Omental fat pad (tissue), 4 donors: ENCODE measurements at places on chromosomes 11 and 22. TPM values are rescaled to one million over a fixed set of nuclear protein-coding genes. Genes with fewer than 3 reads are reported as not detected.

DNA sequence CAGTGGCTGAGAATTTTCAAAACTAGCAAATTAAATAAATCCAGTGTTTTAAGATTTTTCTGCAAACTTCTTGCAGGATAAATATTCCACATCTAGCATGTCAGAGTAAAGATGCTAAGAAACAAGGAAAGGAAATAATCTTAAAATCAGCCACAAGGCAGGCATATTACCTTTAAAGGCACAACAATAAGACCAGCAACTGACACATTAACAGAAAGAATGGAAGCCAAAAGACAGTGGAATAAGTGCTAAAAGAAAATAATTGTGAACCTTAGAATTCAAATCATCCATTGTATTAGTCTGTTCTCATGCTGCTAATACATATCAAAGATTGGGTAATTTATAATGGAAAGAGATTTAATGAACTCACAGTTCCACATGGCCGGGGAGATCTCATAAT, 132.4 kb downstream of the FAR1 start:
- DNase-seq: no peak

- no peak for DNase-seq
Observed at GRCh38 chr22:40181323-40181722, 3.6 kb downstream of the TNRC6B start.

- no peak for DNase-seq
Observed at GRCh38 chr11:9754010-9754471, 90.2 kb downstream of the SWAP70 start.

DNA sequence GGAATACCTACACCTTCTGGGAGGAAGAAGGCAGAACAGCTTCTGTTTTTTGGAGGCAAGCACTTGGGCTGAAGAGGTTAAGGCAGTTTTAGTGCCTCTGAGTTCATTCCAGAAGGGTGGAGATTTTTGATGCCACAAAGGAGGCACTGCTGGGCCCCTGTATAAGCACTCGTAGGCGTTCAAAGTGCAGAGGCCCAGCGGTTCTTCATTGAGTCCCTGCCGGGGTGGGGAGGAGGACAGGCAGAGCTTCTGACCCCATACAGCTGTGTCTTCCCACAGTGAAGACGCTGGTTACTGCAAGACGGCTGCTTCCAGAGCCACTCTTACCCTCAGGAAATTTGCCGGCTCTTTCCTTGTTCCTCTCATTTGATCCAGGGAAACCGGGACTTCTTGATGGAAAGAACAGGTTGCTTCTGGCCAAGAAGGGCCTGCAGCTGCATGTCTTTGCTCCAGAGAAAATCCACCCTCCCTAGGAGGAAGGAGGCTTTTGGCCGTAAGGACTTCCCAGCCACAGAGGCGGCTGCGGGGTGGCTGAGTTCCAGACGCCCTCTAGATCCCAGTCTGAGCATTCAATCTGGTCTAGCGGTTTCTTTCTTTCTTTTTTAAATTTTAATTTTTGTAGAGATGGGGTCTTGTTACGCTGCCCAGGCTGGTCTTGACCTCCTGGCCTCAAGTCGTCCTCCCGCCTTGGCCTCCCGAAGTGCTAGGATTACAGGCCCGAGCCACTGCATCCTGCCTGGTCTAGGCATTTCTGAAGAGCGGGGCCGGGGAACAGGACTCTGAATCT, 9.4 kb downstream of the ADAMTS15 start:
- no peak for DNase-seq

- DNase-seq: no peak
Observed at GRCh38 chr11:114080219-114080618, 20.7 kb downstream of the ZBTB16 start.

DNA sequence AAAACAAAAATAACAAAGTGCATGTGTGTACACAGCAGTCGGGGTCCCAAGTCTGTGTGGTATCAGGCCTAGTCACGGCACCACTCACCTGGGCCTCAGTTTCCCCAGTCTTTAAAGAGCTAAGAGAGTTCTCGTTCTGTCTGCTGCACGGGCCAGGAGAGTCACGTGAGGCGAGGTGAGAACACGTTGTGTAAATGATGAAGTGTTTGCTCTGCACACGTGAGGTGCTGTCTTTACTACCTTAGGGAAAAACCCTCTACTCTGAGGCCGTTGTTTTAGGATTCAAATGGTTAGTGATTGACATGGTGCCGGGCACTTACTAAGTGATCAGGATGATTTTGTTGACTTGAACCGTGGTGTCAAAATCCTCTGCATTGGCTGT, 86.5 kb upstream of the PPARA start:
- DNase-seq: no peak

DNA sequence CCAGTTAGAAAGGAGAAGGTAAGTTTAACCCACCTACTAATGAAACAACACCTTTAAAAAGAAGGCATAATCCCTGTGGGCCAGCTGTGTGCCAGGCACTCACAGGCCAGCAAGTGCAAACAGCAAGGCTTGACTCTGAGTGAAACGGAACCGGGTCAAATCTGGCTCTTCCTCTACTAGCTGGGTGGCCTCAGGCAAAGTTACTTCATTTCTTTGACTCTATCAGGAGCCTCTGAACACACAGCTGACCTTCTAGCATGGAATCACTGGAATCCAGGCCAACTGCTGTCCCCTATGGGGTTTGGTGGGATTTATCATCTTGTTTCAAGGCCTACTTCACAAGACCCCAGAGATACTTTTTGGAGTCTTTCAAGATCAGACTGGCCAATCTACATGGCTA, 3.3 kb downstream of the RAB38 start:
- DNase-seq: no peak

- DNase-seq: no peak
Observed at GRCh38 chr11:115304774-115305472, 199.3 kb downstream of the CADM1 start.

PHETA2 gene
- total RNA-seq: 13.3 TPM

UPK3A gene
- total RNA-seq: not detected

MS4A4E gene
- 2.2 TPM for total RNA-seq
